ENCODE measurements at places on chromosomes 6 and 20. TPM values are rescaled to one million over a fixed set of nuclear protein-coding genes. Genes with fewer than 3 reads are reported as not detected.
A peak's percentile ranks its signal among the peaks of the same experiment; 100 is the strongest.

TOX2 gene
- 14.6 TPM for total RNA-seq

APCDD1L gene
- total RNA-seq, result 12.9 TPM

FAM217A gene
- total RNA-seq, result not detected

TFAP2A gene
- total RNA-seq, result 0.78 TPM

RPRD1B gene
- 77.7 TPM for total RNA-seq

PRDM1 gene
- total RNA-seq, result 7.9 TPM

CCM2L gene
- 6.4 TPM for total RNA-seq

OXT gene
- total RNA-seq, result not detected

DNA sequence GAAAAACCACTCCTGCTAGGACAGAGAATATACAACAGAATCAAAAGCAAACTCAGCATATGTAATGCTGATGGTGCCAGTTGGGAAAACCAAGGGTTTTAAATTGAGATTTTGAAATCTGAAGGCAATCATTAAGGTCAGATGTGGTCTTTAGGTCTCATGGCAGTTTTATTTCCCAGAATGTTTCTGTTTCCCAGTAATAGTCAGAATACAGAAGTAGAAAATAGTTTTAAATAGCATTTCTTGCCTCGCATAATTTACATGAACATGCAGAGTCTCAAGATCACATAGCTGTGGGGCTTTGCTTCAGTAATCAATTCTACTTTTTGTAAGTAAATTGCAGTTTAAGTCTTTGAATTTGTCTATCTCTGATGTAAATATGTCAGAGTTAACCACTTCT lies 58.1 kb downstream of the RNF144B start:
- no peak for DNase-seq

DNA sequence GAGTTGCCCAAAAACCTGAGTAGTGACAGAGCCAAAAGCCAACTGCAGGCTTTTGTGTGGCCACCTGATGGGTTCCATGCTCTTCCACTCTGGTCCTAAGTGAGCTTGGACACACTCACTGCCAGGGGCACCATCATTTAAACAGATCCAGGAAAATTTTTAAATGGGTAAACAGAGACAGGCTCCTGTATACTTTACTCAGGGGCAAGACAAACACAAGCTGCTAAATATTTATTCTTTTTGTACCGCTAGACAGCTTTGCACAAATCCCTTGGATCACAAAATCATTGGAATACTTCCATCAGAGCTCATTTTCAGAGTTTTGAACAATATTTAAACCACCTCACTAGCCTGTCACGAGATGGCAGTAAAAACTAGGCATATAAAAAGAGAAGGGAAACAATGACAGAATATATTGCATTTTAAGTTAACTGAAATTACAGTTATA lies 31.4 kb downstream of the GCLC start:
- DNase-seq, result no peak

GRCh38 chr6:94045099-94045829 lies 625.9 kb upstream of the EPHA7 start:
- DNase-seq, result no peak

DNA sequence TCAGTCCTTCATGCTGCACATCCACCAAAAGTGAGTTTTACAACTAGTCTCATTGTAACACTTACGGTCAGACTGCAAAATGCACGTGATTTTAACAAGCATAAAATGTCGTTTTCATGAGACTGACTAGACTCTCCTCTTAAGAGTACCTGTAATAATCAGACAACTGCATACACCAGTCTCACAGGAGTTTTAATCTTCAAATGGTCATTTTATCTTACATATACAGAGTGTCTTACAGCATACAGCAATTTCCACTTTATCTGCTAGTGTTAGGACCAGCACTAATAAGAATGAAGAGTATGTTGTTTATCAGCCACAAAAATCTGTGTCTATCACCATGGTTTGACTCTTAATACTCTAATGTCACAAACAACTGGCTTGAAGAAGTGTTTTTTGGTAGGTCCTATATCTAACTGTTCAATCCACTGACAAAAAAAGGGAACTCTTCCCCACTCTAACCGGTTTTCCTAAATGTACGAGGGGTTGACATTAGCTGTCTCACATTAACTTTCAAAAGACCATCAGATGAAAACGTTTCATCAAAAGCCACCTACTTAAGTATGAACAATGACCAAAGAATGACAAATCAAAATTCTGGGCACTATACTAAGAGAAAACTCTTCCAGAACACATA lies 1.5 kb upstream of the ASF1A start:
- no peak for DNase-seq

DNA sequence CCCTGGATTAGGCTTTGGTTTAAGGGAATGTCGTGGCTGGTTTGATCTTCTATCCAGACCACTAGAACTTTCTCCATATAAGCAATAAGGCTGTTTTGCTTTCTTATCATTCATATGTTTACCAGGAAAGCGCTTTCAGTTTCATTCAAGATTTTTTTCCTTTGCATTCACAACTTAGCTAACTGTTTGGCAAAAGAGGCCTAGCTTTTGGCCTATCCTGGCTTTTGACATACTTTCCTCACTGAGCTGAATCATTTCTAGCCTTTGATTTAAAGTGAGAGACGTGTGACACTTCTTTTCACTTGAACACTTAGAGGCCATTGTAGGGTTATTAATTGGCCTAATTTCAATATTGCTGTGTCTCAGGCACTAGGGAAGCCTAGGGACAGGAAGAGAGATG lies 1.7 kb upstream of the FAM50B start:
- DNase-seq, result no peak

DNA sequence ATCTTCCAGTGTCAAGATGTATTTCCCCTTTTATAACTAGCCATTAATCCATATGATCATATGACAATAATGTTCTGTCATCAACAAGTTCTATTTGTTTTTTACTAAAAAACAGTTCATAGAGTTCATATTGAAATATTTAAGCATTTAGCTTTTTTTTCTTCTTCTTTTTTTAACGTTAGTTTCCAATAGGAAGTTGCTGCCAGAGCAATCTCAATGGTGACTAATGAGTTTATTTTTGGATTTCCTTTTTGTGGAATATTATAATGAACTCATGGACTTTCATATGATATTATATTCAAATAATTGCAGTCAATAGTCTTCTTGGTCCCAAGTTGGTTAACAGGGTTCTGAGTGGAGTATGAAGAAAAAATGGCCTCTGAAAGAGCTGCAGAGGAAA lies 343.3 kb downstream of the BCKDHB start:
- DNase-seq, result no peak

- DNase-seq, result no peak
Observed at GRCh38 chr6:157813750-157814455, 9.1 kb upstream of the SNX9 start.

- DNase-seq, result no peak
Observed at GRCh38 chr6:67888546-67888885, 746.6 kb upstream of the ADGRB3 start.

- DNase-seq, result no peak
Observed at GRCh38 chr6:123745895-123746294, 57.8 kb upstream of the NKAIN2 start.

DNA sequence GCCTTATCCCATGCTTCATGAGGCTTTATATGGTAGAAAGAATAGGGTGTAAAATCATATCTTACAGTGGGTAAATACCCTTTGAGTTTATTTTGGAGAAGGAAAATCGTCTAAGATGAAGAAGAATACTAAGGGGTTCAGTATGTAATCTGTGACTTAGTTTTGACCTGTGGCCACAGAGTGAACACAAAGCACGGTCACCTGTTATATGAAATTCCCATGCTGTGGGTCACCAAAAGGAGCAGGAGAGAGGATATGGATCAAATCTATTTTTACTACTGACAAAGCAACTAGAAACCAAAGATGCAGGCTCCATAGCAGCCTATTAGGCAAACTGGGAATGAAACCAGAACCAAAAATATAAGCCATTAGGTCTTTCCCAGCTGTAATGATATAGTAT lies 3.6 kb upstream of the HAO1 start:
- no peak for DNase-seq

DNA sequence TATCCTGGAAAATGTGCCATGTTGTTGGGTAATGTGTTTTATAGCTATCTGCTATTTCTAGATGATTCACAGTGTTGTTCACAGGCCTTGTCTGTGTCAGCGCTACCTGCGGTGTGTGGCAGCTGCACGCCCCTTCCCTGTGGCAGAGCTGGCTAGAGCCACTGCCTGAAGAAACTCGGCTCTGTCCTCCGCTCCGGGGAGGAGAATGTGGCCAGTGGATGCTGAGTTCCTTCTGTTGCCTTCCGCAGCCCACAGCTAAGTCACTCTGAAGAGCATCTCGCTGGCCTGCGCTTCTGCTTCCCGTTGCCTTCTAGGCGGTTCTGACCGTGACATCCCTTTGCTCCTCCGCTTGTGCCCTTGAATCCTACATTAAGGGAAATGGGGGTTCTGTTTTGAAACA lies 135.1 kb downstream of the PLG start:
- DNase-seq, result no peak

- DNase-seq, result no peak
Observed at GRCh38 chr6:81896525-81897503, 144.3 kb upstream of the TENT5A start.

GRCh38 chr6:24356310-24356973 lies 1.4 kb downstream of the DCDC2 start:
- DNase-seq, result no peak

DNA sequence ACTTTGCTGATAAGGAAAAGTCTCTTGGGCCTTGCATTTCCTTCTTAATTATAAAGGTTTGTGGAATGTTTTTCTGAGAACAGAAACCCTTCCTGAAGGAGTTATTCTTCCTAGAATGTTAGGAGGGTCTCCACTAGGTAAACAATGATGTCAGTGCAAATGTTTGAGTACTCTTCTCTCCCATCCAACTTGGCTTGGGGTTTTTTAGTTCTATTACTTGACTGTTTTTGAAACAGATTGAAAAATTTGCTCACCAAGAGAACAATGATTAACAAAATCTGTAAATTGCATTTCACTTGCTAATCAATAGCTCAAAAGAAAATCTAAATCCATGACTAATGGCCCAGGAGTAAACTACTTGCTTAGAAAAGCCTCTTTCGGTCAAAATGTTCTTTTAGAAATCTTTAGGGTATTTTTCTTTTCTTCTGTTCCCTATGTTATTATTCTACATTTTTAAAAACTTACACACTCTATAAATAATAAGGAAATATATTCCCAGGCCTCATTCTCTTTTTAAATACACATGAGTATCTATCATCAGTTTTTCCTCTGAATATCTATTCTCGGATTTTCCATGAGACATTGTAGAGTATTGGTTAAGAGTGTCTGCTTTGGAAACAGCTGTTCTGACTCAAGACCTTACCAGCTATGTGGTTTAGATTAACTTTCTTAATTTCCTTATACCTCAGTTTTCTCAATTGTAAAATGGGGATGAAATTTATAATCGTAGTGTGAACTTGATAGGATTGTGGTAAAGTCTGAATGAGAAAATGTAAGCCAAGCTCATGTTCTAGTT lies 234.2 kb upstream of the CITED2 start:
- DNase-seq, result no peak

DNA sequence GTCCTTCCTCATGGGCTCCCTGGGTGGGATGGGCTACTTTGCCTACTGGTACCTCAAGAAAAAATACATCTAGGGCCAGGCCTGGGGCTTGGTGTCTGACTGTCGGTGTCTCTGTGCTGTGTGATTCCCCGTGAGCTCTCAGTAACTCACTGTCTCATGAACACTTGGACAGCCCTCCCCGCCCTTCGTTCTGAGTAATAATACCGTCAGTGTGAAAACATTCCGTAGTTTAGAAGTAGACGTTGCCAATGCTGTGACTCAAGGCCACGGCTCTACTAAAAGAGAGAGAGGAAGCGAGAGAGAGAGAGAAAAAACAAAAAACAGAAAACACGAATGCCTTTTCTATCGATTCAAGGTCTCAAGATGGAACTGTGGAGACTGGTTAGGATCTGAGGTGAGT lies 31.8 kb downstream of the FITM2 start:
- no peak for DNase-seq

- no peak for DNase-seq
Observed at GRCh38 chr6:34587325-34587724, 31.2 kb upstream of the SPDEF start.

- DNase-seq, result no peak
Observed at GRCh38 chr20:46775806-46776205, 66.4 kb downstream of the SLC2A10 start.

DNA sequence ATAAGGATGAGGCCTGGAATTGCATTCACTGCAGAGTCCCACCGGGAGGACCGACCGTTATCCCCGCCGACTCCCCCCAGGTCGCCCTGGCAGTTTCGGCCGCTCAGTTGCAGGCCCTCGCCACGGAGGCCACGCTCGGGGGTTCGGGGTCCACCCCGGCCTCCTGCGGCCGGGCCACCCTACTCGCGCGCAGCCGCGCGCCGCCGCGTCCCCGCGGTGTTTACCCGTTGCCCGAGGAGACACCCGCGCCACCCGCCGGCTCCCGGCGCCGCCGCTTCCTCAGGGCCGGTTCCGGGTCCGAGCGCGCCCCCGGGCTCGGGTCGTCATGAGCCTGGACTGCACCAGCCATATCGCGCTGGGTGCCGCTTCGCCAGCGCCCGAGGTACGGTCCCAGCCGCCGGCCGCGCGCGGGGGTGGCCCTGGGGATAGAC lies at the start of gene CCDC170:
TSS of gene CCDC170 (plus strand) at position 214 of the 431 bp plus-strand sequence. CDS start at position 326, 112 bp downstream.
- DNase-seq, result no peak

DNA sequence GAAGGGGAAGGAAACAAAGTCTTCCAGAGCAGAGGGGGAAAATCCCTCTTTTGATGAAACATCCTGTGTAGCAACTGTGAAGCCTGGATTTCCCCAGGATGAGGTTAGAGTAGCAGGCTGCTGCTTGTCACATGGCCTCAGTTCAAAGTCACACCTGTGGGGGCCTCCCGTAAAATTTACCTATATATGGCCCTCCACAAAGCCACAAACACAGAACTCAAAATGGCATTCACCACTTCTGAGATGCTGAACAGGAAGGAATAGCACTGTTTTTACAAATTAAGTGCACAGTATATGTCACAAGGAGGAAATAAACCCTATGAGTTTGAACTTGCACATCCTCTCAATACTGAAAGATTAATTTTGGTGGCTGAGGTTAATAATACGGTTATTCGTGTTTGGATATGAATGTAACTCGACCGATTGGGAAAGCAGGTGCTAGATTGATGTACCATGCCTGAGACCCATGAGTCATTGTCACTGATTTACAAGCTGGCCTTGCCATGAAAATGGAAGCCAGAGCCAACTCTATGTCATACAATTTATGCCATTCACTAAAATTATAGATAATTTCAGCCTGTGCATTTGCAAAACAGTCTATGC lies 70.6 kb downstream of the SGK1 start:
- no peak for DNase-seq

- peak; percentile 15 for DNase-seq
Observed at GRCh38 chr6:54053881-54054391, 57.3 kb upstream of the MLIP start.
